Activated naive CD8-positive, alpha-beta T cell treated with anti-CD3 and anti-CD28 coated beads for 36 hours (primary cell): ENCODE measurements at places on chromosomes 4 and X.
A peak's percentile ranks its signal among the peaks of the same experiment; 100 is the strongest.

DNA sequence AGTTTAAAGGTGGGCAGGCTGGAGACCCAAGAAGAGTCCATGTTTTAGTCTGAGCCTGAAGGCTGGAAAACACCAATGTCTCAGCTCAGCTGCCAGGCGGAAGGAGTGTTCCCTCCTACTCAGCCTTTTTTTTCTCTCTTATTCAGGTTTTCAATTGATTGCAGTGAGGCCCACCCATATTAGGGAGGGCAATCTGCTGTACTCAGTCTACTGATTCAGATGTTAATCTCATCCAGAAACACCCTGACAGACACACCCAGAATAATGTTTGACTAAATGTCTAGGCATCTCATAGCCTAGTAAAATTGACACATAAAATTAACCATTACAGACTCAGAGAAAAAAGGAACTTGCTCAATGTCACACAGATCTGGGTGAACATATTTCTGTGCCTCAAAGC, 347.1 kb downstream of the GBA3 start:
- no peaks in the 10 kb centered on the region for H3K4me1 ChIP-seq
- H3K4me3 ChIP-seq: no peak overlapping the region
- H3K36me3 ChIP-seq: no peaks in the 10 kb centered on the region

DNA sequence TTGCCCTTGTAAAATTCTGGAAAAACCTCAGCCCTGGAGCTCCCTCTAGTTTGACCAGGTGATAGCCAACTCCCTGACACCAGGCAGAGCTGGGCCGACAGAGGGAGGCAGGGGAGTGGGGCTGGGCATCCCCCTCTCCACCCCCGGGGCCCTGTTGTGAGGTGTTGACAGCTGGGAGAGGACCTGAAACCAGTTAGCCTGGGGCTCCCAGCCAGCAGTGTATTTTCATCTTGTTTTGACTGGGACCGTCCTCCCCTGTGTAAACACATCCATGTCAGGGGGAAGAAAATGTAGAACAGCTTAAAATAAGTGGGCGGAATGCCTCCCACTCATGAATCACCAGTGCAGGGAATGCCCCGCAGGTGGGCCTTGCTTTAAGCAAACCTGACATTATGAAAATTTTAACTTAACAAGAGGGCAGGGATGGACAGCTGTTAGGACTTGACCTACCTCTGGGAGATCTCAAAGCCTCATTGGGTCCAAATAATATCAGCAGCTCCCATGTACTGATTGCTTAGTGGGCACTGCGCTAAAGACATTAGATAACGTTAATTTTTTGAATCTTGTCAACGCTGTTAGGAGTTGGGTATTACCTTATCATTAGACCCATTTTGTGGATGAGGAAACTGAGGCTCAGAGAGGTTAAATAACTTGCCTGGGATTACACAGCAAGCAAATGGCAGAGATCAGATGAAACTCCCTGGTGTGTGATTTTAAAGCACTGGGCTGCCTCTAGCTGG, 45.9 kb downstream of the TSC22D3 start:
- no peak overlapping the region for H3K27ac ChIP-seq
- no peak overlapping the region for H3K4me3 ChIP-seq
- H3K4me1 ChIP-seq: peaks cover 5% of the 10 kb centered on the region
- H3K36me3 ChIP-seq: no peaks in the 10 kb centered on the region

DNA sequence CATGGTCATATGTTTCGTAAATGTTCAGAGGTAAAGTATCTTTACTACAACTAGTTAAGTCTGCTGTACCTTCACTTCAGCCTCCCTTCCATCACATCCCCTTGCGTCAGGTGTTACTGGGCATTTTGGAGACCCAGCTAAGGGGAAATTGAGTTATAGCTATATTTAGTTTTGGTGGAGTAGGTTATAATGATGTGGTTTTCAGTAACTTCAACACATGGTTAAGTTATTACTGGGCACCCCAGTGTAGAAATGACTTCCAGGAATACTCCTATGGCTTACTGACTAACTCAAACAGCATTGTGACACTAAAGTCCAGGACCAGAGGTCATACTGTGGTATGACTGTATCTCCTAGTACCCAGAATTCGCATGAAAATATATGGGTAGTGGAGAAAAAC, 23.4 kb upstream of the ACSL1 start:
- H3K27me3 ChIP-seq: peaks cover 6% of the 10 kb centered on the region
- H3K36me3 ChIP-seq: no peaks in the 10 kb centered on the region
- H3K4me1 ChIP-seq: peaks cover 2% of the 10 kb centered on the region

DNA sequence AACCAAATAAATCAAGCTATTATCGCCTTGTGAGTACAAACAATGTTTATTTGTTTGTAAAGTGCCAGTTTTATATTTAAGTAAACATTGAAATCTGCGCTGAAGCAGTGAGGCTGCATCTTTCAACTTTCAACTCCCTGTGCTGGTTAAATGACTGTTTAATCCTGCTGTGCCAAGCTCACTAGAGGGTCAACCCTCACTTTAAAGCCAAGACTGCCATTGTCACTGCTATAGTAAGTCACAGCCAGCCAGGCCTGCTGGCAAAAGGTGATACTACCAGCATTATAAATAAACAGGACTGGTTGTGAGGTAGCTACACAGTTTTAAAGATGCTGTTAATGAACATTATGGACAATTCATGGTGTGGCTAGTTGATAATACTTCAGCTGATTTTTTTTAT, 34.6 kb downstream of the EFHC2 start:
- no peak overlapping the region for H3K27ac ChIP-seq
- H3K36me3 ChIP-seq: no peaks in the 10 kb centered on the region
- H3K4me3 ChIP-seq: no peak overlapping the region
- peaks cover 3% of the 10 kb centered on the region for H3K4me1 ChIP-seq

GRCh38 chr4:87103691-87104187, 116.7 kb downstream of the KLHL8 start:
- H3K4me1 ChIP-seq: peaks cover 39% of the 10 kb centered on the region
- no peaks in the 10 kb centered on the region for H3K27me3 ChIP-seq
- no peak for DNase-seq
- H3K27ac ChIP-seq: peak overlapping the region; percentile 79
- no peak overlapping the region for H3K4me3 ChIP-seq

DNA sequence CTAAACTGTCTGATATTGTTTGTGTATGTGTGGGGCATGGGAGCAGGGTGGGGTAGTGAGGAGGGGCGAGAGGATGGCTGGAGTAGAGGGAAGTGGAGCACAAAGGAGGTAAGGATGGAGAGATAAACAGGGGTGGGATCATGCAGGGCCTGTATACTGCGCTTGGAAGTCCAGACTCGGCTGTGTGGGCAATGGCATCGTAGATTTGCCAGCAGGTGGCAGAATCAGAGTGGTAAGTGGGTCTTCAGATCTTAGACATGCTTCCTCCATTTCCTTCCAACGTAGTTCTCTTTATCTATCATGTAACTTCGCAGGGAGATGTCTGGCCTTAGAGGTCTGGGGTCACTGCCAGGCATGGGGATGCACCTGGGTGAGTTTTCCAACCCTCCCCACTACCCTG, 155.5 kb downstream of the PDGFRA start:
- H3K4me1 ChIP-seq: no peaks in the 10 kb centered on the region
- no peaks in the 10 kb centered on the region for H3K36me3 ChIP-seq
- H3K27ac ChIP-seq: no peak overlapping the region
- no peak for DNase-seq
- peaks cover under 1% of the 10 kb centered on the region for H3K27me3 ChIP-seq

DNA sequence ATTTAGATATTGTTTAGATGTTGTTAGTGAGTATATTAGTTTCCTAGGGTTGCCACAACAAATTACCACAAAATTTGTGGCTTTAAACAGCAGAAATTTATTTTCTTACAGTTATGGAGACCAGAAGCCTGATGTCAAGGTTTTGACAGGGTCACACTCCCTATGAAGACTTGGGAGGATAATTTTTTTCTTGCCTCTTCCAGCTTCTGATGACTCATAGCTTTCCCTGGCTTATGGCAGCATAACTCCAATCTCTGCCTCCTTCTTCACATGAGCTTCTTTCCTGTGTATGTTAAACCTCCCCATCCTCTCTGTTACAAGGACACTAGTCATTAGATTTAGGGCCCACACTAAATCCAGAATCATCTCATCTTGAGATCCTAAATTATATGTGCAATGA, 20.9 kb upstream of the RAB40A start:
- H3K4me1 ChIP-seq: no peaks in the 10 kb centered on the region
- H3K4me3 ChIP-seq: no peak overlapping the region
- DNase-seq: no peak

DNA sequence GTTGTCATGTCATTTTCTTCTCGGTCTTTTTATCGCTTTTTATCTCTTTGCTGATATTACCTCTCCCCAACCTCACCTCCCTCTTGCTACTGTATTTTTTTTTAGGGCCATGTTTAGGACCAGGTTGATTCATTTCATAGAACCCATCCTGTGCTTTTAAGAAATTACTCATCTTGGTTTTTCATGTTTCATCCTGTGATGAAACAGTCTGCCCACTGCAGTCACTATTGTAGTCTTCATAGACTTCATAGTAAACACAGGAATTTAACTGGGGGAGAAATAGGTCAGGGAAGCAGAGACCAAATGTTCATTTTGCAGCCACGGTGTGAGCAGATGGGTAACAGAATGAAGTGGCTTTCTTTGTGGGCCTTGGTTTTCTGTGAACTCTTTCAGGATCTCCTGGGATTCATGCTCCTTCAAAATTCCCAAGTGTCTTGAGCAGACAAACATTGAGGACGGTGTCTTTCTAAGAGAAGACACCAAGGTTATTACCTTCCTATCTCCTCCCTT, 161.8 kb downstream of the NAA11 start:
- no peaks in the 10 kb centered on the region for H3K27me3 ChIP-seq
- no peak overlapping the region for H3K27ac ChIP-seq
- H3K4me3 ChIP-seq: no peak overlapping the region

- no peak overlapping the region for H3K27ac ChIP-seq
- H3K36me3 ChIP-seq: no peaks in the 10 kb centered on the region
- H3K27me3 ChIP-seq: no peaks in the 10 kb centered on the region
- no peaks in the 10 kb centered on the region for H3K4me1 ChIP-seq
- no peak overlapping the region for H3K4me3 ChIP-seq
- DNase-seq: no peak
Measured at GRCh38 chr4:75545526-75545925, 10.3 kb upstream of the ODAPH start.

- H3K27me3 ChIP-seq: no peaks in the 10 kb centered on the region
- no peak for DNase-seq
Measured at GRCh38 chr4:80151981-80152380, 45.3 kb upstream of the PRDM8 start.

- no peak for DNase-seq
- H3K27ac ChIP-seq: no peak overlapping the region
- no peak overlapping the region for H3K4me3 ChIP-seq
- H3K4me1 ChIP-seq: no peaks in the 10 kb centered on the region
- no peaks in the 10 kb centered on the region for H3K36me3 ChIP-seq
Measured at GRCh38 chrX:147699061-147699460, 212.7 kb upstream of the FMR1 start.

- H3K4me3 ChIP-seq: no peak overlapping the region
- H3K4me1 ChIP-seq: no peaks in the 10 kb centered on the region
- no peak overlapping the region for H3K27ac ChIP-seq
- no peaks in the 10 kb centered on the region for H3K27me3 ChIP-seq
- no peak for DNase-seq
- H3K36me3 ChIP-seq: no peaks in the 10 kb centered on the region
Measured at GRCh38 chr4:111228396-111228795, 605.5 kb upstream of the PITX2 start.
